CD4-positive, alpha-beta memory T cell (primary cell): ENCODE measurements at places on chromosomes 1 and 21. TPM values are rescaled to one million over a fixed set of nuclear protein-coding genes. Genes with fewer than 3 reads are reported as not detected.

Gene S100A9
- total RNA-seq, result 7.7 TPM

Gene AMY1A
- total RNA-seq, result not detected

DNA sequence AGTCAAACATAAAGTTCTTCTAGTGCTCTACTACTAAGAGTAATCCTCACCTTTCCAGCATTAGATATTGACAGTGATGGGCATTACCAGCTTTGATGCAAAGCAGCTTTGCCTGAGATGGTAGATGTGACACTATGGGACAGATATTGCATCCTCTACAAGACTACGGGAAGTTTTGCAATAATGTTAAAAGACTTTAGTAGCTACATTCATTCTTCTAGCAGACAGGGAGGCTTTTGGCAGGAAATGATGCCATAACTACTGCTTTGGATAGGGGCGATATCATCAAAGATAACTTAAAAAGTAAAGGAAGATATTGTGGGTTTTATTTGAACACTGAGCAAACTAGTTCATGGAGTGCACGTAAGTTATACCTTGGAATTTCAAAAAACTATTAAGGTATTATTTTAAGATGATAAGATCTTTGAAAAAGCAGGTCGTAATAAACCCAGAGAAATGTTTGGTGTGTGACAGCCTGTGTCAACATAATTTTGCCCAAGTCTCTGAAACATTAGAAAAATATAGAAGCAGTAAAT lies 368.3 kb upstream of the TMPRSS15 start:
- DNase-seq, result no peak

- DNase-seq, result no peak
Observed at GRCh38 chr21:35833991-35834390, 226.3 kb downstream of the SETD4 start.

- DNase-seq, result no peak
Observed at GRCh38 chr1:82106672-82107071, 305.9 kb downstream of the ADGRL2 start.

GRCh38 chr1:201017828-201018163 lies 5.7 kb downstream of the KIF21B start:
- DNase-seq, result no peak

GRCh38 chr1:179706339-179706941 lies 36.7 kb upstream of the FAM163A start:
- DNase-seq, result peak; percentile 56

GRCh38 chr1:25369241-25369640 lies 31.1 kb downstream of the TMEM50A start:
- DNase-seq, result no peak

DNA sequence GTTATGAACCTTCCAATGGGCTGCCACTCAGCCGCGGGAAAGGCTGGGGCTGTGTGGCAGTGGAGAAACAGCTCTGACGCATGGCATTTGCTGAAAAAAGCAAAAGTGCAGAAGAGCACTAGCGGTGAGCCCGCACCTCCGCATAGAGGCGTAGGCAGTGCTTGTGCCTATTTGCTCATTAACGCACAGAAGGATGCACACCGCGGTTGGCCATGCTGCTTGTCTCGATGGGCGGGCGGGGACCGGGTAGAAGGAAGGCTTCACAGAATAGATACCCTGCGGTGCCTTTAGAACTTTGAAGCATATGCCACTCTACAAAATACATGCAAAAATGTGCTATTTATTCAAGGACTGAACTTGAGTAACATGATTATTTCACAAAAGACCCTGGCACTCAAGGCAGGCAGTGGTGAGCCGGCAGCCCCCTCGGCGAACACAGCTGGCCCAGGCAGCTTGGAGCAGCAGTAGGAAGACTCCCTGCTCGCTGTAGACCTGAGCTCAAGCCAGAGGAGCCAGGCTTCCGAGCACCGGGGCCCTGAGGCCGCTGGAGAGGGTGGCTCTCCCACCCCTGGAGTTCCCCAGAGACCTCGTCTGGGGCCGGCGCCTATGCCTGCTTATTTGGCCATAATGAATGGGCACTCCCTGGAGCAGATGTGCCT lies 71.5 kb downstream of the SIK1 start:
- DNase-seq, result no peak

GRCh38 chr1:159120317-159120716 lies 43.8 kb upstream of the AIM2 start:
- no peak for DNase-seq

DNA sequence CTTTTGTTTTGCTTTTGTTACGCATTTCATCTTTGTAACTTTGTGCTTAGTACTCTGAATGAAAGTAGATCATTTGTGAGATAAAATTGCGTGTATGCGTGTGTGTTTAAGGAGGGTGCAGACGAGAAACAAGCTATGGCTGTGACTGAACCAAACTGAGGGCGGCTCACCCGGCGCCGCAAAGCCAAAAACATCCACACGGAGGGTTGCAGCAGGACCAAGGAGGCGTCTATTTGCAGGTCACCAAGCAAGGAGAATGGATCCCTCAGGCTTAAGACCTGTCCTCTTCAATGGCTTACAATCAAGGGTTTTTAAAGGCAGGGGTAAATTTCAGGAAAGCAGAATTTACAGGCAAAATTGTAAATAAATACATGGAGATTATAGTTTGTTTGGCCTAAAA lies 12.8 kb downstream of the GCSAML start:
- DNase-seq, result no peak

GRCh38 chr1:14948112-14948652 lies 205.4 kb upstream of the TMEM51 start:
- no peak for DNase-seq

DNA sequence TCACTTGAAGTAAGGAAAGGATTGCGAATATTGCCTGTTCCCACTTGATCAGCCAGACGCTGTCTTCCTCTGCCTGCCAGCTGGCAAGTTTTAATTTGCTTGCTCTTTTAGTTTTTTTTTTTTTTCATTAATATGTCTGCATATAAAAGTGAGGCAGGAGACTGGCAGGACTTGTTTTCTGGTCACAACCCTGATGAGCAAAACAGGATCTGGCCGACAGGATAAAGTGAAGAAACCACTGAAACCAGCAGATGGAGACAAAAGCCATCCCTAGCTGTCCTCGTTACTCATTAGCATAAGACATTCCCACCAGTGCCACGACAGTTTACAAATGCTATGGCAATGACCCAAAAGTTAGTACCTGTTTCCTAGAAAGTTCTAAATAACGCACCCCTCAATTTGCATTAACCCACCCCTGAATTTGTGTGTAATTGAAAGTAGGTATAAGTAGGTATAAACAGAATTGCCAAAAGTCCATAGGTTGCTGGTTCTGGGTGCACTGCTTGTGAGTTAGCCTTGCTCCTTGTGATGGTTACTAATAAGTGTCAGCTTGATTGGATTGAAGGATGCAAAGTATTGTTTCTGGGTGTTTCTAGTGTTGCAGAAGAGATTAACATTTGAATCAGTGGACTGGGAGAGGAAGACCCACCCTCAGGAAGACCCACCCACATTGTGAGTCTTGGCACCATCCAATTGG lies 60.8 kb downstream of the ZNF684 start:
- DNase-seq, result no peak

DNA sequence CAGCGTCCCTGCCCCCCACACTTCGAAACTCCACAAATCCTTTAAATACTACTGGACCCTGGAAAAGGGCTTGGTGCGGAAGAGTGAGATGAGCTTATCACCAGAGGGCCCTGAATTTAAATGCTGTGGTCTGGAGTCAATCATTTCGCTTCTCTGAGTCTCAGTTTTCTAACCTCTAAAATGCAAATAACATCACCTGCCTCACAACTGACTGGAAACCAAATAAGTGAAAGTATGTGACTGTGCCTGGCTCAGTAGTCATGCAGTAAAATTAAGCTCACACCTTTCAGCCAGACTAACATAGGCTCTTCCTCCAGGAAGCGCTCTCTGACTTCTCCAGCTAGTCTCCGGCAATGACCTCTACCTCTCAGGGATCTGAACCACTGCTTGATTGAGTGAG lies 4.2 kb downstream of the GJA4 start:
- no peak for DNase-seq

- no peak for DNase-seq
Observed at GRCh38 chr1:78052685-78053405, 7.1 kb downstream of the GIPC2 start.

Gene GPA33
- total RNA-seq, result 21.2 TPM

GRCh38 chr1:211118407-211119102 lies 15.4 kb downstream of the KCNH1 start:
- DNase-seq, result no peak

GRCh38 chr1:42370876-42371549 lies 9.6 kb upstream of the RIMKLA start:
- no peak for DNase-seq

DNA sequence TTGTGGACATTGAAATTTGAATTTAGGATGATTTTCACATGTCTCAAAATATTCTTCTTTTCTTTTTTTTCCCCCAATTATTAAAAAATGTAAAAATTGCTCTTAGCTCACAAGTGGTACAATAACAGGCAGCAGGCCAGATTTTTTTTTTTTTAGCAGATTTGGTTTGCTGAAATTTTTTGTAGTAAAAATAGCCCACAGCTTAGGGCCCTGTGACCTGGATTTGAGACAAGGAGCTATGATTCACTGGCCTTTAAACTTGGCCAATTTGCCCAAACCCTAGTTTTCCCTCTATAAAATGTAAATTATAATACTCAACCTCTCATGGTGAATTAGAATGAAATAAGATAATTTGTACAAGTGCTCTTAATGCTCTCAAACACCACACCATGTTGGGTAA lies 253.8 kb downstream of the DYRK1A start:
- no peak for DNase-seq

DNA sequence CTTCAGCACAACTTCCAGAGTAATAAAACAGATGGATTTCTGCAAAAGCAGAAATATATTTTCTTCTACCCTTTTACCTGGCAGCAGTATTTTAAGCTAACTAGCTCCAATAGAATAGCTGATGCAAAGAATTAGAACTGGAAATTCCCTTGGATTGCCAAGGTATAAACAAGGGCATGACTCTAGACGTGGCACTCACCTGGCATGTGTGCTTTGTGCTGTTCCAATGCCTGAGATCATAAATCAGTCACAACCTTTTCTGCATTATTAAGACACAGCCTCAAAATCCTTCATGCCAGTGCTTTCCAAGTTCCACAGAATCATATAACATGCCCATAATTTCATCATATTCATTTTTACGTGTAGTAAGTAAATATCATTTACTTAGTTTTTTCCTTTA lies 1048.7 kb downstream of the ADGRL2 start:
- no peak for DNase-seq

Gene STX12
- total RNA-seq, result 25.2 TPM

- peak; percentile 48 for DNase-seq
Observed at GRCh38 chr1:172180501-172181285, 239.8 kb upstream of the C1orf105 start.

Gene ANGPTL3
- not detected for total RNA-seq

Gene KRTAP10-9
- not detected for total RNA-seq

GRCh38 chr1:24765308-24765988 lies 20.2 kb downstream of the CLIC4 start:
- no peak for DNase-seq

DNA sequence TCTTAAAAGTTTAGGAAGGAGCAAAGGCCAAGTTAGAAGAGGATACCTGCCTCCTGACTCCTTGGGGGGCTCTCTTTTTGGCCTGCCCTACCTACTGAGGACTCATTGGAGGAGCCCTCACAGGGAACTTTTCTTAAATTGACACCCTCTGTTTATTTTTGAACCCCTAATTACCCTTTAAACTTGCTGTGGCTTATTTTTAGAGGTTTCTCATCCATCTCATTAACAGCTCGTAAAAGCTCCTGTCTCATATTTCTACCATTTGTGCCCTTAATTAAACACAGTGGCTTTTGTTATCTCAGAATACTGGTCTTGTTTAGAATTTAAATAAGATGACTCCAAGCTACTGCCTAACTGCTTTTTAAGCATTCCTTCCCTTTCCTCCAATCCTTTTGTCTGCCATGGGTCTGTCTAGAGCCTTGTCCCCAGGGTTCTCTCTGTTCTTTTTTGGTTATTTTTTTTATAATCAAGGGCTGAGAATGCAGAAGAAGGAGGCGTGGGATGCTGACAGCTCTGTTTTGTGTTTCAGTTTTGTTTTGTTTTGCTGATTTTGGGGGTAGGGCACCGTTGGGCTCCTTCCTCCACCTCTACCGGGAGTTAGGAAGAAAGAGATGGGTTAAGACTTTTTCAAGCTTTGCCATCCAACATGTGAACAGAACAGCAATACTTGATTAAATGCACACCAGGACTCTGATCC lies 78.0 kb downstream of the SYT6 start:
- DNase-seq, result no peak

GRCh38 chr1:72100771-72101170 lies 181.6 kb downstream of the NEGR1 start:
- DNase-seq, result no peak

Gene MAEL
- not detected for total RNA-seq

Gene HSF2BP
- 0.39 TPM for total RNA-seq

- no peak for DNase-seq
Observed at GRCh38 chr1:43541721-43542401, 11.2 kb downstream of the PTPRF start.

DNA sequence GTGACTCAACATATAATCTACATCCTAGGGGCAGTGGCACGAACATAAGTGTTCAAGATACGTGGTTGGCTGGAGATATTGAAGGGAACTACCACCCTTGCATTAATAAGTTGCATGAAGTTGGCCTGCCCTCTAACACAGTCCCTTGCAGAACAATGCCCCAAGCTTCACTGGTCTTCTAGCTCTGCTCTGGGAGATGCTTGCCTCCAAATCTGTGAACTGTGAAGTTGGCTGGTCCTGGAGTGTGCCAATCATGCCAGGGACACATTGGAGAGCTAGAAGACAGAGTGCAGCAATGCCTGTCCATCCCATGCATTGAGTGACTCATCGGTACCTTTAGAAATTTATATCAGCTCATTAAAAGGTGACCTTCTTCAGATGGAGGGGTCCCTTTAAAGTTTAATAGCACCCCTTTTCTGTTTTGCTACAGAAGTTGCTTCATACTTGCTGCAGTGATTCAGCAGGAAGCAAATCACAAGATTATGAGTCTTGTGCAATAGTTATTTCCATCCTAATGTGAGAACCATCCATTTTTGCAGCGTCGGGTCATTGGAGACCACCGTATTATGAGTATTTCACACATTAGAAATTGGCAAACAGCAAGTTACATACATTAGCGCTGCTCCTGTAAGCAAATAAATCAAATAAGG lies 55.2 kb upstream of the KAZN start:
- no peak for DNase-seq

DNA sequence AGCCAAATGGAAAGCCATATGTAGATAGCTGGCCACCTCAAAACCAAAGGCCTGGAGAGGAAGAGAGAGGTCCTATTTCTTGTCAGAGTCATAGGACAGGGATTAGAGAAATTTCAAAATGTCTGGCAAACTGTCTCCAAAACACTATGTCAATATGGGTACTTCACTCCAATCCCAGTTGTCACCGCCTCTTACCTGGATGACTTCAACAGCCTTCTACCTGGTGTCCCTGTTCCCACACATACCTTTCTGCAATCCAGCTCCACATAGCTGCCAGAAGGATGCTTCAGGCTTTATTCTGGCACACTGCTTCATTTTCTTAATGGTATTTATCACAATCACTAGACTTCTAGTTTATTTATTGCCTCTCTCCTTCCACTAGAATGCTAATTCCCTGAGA lies 14.5 kb downstream of the PTGER3 start:
- no peak for DNase-seq

DNA sequence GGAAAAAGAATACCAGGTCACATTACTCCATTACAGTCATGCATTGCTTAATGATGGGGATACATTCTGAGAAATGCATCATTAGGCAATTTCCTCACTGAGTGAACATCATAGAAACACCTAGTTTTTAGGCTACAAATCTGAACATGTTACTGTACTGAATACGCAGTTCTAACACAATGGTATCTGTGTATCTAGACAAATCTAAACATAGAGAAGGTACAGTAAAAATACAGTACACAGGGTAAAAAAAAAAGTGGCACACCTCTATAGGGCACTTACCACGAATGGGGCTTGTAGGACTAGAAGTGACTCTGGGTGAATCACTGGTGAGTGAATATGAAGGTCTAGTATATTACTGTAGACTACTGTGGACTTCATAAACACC lies 115.7 kb downstream of the AKT3 start:
- no peak for DNase-seq

Gene PCAT6
- total RNA-seq, result not detected
